NCI-H187 treated with DMSO at 0.1 percent for 48 hours (cell line): ENCODE measurements at places on chromosomes 3 and 15.

DNA sequence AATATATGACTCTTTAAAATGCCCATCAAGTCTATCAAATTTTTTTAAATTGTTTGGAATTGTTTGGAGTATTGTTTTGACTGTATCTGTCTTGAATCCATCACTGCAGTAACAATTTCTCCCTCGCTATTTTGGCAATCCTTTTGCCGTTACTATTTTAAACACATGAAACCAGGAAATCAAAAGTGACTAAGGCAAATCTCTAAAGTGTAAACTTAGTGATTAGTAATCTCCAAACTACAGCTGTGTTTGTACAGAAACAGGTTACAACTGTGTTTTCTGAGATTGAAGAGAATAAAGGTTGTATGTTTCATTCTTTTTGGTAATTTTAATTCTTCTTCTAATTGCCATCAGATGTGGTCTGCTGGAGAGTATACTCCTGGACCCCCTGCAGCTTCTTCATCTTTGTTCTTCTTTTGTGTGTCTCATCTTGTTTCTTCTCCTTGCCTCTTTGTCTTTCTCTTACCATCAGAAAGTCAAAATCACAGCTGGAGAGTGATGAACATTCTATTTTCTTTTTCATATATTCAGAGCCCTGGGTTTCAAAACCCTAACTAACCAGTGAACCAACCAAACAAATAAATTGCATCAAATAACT, 465.4 kb downstream of the RBMS3 start:
- no peak for DNase-seq

DNA sequence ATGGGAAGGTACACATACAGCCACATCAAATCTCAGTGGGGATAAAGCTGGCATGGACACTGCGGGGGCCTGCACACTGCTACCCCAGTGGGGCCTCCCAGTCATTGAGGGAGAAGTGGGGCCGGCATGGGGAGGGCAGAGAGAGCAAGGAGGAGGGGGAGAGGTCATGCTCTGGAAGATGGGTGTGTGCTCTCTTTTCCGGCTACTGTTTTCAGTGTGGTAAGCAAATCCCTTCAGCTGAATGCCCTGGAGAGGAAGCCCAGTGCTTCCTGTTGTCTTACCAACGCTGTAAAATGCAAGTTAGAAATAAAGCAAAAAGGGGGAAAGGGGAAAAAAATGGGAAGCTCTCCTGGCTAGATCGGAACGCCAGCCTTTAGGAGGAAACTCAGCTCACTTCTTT, 30.8 kb downstream of the NRROS start:
- no peak for DNase-seq

- no peak for DNase-seq
Observed at GRCh38 chr3:64916937-64917336, 229.1 kb upstream of the ADAMTS9 start.

- DNase-seq = no peak
Observed at GRCh38 chr15:71800835-71801745, 9.3 kb upstream of the NR2E3 start.

DNA sequence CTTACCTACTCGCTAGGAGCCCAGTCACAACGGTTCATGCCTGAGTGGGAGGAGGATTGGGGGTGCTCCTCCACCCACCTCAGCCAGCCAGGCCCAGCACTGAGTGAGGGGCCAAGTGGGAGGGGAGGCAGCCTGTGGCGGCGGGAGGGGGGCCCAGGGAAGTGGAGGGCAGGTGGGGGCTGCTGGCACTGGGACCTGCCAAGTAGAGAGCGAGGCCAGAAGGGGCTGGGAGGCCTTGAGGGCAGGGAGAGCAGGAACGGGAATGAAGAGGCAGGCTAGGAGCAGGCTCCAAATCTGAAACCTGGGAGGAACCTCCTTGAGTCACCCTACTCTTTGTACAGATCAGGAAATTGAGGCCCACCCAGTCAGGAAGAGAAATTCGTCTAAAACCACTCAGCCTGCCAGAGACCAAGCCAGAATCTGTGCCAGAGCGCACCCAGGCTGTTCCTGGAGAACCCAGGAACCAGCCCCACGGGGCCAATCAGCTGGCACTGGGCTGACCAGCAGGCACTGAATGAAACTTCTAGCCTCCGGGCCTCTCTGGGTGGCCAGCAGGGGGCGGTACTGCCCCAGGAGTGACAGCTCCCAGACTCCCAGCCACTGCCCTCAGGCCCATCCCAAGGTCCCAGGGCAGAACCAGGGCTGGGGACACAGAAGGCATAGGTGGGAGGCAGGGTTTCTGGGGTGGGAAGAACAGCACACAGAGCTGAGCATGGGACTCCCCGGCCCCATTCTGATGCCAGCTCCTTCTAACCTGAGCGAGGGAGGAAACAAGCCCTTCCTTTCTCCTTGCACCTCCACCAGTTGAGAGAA, 14.8 kb upstream of the CYP11A1 start:
- no peak for DNase-seq

- no peak for DNase-seq
Observed at GRCh38 chr3:15486979-15487378, 34.5 kb downstream of the COLQ start.

DNA sequence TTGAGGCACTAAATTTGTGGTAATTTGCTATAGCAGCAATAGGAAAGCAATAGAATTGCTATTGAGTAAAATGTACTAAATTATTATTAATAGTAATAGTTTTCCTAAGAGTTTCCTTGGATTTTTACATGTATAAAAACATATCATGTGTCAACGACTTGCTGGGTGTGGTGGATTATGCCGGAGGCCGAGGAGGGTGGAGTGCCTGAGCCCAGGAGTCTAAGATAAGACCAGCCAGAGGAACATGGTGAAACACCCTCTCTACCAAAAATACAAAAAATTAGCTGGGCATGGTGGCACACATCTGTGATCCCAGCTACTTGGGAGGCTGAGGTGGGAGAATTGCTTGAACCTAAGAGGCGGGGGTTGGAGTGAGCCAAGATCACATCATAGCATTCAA, 749.9 kb downstream of the TBL1XR1 start:
- DNase-seq = no peak

GRCh38 chr15:55279746-55280351, 9.8 kb downstream of the RAB27A start:
- DNase-seq = no peak

- DNase-seq = no peak
Observed at GRCh38 chr3:110579840-110580550, 491.6 kb upstream of the NECTIN3 start.
